ENCODE measurements at places on chromosomes 6 and 20.

DNA sequence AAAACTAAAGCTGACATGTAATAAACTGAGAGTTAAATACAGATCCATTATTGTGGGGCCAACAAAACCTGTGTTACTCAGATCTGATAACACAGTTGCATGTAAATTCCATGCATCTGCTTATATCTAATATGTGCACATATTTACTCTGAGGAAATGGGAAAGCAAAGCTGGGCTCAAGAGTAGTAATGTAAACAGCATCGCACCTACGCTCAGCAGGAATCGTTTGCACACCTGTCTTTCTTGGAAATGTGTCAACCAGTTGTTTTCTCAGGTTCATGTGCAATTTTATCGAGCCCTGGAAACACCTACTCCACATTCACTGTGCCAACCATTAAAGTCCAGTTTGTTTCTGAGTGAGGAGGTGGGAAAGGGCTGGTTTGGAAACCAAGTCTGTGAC, 80.3 kb upstream of the CNKSR3 start:
- DNase-seq, result no peak

DNA sequence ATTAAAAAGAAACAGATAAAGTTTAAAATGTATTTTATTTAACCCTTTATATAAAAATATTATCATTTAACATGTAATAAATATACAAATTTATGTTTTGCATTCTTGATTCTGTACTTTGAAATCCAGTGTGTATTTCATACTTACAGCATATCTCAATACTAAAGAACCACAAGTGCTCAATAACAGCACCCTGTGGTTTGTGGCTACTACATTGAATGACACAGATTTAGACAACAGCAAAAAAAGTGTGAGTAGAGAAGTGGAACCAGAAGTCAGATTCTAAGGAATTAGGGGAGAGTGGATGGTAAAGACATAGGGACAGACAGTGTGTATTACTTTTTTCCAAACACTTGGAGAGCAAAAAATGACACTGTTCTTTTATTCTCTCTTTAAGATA, 524.5 kb downstream of the BMP2 start:
- DNase-seq, result no peak

- no peak for DNase-seq
Observed at GRCh38 chr6:163383912-163384311, 30.6 kb upstream of the QKI start.

- DNase-seq, result peak; percentile 42
Observed at GRCh38 chr6:154276810-154277628, 79.6 kb downstream of the IPCEF1 start.

DNA sequence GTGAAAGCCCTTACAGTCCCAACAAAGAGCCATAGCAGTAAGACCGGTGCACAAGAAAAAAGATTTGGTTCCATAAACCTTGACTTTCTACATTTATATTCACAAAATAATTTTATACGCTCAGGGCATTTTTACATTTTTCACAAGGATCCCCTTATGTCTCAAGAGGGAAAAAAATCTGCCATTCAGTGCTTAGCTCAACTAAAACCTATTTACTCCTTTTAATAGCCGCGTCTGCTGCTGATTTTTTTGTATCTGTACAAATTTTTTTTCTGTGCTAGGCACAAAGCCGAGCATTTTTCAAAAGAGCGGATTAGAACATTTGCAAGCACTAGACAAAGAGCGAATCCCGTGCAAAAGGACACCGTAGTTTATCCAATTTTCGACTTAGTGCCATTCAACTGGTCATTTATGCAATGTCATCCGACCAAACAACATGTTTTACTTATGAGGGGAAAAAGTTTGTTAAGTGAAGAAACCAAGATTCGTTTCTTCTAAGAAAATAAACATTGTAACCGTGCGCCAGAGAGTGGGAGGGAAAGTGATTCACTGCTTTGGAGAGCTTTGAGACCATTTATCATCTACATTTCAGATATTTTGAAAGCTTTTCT, 3.7 kb downstream of the TFAP2D start:
- DNase-seq, result no peak
